ENCODE measurements at places on chromosomes 5 and 9.

DNA sequence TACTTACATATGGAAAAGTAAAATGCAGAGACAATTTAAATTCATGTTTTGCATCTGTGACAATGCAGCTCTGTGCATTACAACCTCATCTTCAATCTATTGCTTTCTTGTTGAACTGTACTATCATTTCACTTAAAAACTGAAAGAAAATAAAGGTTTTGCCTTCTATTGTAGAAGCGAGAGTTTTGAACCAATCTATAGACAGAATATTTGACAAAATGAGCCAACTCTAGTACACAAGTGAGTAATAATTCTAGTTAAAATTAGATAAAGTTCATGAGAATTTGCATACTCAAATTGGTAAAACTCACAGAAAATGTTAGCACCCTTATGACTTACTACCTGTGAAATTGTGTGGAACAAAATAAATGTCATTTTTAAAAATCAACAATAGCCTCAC is 123.7 kb downstream of the EDIL3 start:
- no peak for DNase-seq

DNA sequence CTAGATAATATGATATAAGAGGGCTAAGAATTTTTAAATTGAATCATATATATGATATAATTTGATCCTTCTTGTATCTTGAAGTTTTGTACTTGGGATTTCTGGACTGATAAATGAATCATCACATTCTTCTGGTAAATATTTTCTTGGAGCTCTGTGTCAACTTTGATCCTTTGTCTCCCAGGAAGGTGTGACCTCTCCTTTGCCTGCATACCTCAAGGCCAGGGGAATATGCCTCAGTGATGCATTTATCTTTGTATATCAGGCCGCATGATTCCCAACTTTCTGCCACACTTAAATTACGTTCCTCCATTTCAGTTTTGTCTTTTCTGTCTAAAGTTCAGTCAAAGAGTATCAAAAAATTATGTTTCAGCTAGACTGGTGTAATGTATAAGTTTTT is 101.2 kb downstream of the NLN start:
- no peak for DNase-seq

DNA sequence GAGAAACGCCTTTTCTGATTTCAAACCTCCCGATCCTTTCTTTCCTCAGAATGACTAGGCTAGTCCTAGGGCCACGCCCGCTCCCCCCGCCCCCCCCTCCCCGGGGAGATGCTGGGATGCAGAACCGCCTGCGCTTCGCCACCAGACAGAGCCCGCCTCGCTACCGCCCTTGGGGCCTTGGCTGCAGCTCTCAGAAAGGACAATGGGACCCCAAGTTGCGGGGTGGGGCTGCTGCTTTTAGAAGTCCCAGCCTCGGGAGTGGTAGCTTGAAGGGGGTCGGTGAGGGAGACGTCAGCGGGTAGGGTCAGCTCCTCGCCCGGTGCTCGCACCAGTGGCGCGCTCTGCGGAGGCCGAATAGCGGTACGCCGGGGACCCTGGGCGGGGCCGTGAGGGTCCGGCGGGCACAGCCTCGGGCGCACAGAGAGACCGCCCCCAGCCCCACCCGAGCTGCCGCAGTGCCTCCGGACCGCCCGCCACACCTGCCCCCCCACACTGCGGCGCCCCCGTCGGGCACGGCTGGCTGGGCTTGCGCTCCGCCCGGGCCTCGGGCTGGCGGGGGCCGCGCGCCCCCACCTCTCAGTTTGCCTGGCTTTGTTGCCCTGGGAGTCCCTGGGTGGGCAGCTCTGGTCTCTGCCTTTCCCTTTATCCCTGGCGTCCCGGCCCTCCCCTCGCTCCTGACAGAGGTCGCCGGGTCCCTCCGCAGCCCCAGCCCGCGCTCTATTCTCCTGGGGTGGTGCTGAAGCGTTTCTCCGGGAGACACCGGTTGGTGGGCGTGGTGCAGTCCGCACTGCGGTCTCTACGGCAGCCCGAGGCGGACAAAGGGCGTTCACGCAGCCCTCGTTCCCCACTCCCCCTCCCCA is 1.2 kb downstream of the MAP1B start:
- DNase-seq: no peak

DNA sequence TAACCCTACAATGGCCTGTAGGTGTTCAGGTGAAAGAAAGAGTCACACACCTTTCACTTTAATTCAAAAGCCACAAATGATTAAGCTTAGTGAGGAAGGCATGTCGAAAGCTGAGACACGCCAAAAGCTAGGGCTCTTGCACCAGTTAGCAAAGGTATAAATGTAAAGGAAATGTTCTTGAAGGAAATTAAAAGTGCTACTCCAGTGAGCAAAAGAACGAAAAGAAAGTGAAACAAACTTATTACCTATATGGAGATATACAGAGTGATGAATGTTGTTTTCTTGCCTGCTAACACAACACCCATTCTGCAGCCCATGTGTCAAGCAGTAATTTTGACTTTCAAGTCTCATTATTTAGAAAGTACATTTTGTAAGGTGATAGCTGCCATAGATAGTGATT is 254.2 kb upstream of the SLC24A2 start:
- no peak for DNase-seq
